ENCODE measurements at places on chromosomes 4 and X. TPM values are rescaled to one million over a fixed set of nuclear protein-coding genes. Genes with fewer than 3 reads are reported as not detected.

GRCh38 chr4:6873792-6874461, 35.7 kb upstream of the TBC1D14 start:
- DNase-seq, result peak; percentile 35

DNA sequence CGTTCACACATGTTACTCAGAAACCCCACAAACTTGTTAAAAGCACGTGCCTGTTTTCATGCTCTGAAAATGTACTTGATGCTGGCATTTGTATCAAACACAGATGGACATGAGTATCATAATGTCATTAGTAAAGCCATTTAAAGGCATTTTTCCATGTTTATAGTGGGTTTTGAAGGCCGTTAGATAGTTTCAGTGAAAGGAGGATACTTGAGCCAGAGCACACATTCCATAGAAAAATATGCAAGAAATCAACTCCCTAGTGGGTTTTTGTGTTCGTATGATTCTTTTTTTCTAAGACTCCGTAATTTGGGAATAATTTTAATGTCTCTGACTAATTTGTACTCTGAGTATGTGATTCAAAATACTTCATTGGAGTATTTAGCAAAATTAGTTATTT, 216.2 kb upstream of the BMP3 start:
- DNase-seq, result no peak

GRCh38 chr4:88911246-88912212, 145.5 kb downstream of the FAM13A start:
- no peak for DNase-seq

GRCh38 chrX:130120321-130120731, 10.0 kb upstream of the ELF4 start:
- no peak for DNase-seq

The GPR143 gene
- 1.3 TPM for polyA plus RNA-seq

DNA sequence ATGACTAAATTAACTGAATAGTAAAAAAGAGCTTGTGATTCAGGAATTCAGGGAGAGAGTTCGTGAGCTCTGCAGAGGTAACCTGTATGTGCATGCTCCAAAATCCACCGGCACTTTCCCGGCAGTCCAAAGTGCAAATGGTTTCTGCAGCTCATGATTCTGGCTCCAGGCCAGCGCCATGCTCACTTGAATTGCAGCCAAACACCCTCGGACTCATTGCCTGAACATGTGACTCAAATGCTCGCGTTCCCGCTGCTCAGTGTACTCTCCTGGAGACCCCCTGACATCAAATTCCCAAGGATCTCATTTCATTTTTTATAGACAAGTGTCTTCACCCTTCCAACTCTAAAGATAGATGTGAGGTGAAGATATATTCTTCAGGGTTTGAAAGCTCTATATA, 44.1 kb upstream of the SH3RF1 start:
- DNase-seq, result peak; percentile 94

GRCh38 chrX:40278340-40279090, 180.8 kb upstream of the BCOR start:
- peak; percentile 12 for DNase-seq

GRCh38 chr4:157502656-157503055, 282.1 kb downstream of the GRIA2 start:
- DNase-seq, result no peak

DNA sequence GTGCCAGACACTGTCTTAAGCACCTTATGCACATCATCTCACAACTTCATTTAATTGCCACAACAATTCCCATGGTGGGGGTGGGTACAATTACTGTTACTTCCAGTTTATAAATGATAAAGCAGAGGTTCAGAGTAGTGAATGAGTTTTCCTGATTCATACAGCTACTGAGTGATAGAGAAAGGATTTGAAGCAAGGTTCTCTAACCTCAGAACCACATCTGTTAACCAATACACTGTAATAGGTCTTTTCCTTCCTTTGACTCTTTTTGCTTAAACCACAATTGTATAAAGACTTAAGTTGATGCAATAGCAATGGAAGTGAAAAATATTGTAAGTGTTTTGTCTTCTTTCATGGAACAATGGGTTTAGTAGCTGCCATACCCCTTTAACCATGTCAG, 43.5 kb upstream of the PAK3 start:
- DNase-seq, result no peak

- DNase-seq, result no peak
These were observed 201.1 kb upstream of the BCOR start for GRCh38 chrX:40298572-40299479.

GRCh38 chrX:20461576-20461975, 194.9 kb upstream of the RPS6KA3 start:
- peak; percentile 5 for DNase-seq

DNA sequence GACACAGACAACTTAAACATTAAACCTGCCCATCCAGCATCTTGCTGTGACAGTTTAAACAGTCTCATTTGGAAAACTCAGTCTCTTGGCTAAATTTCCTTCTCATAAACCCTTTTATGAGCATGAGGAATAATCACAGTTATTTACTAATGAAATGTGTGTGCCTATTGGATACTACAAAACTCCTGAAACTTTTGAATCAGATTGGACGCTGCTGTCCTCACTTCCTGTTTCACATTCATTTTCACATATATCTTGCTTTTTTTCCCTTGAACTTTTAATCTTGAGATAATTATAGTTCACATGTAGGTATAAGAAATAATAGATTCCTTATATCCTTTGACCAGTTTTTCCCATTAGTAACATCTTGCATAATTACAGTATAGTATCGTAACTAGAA, 111.7 kb downstream of the CDKL5 start:
- no peak for DNase-seq

- peak; percentile 13 for DNase-seq
These were observed 95.2 kb upstream of the DKK2 start for GRCh38 chr4:107131295-107131694.

- DNase-seq, result peak; percentile 87
These were observed 162.4 kb upstream of the GPRIN3 start for GRCh38 chr4:89469930-89470375.

- no peak for DNase-seq
These were observed 190.7 kb downstream of the OR13H1 start for GRCh38 chrX:131734621-131735020.

GRCh38 chr4:151729731-151730559, 30.9 kb downstream of the GATB start:
- DNase-seq, result peak; percentile 97

- DNase-seq, result no peak
These were observed 10.1 kb downstream of the C4orf50 start for GRCh38 chr4:6008092-6008551.

The CNGA1 gene
- 0.50 TPM for polyA plus RNA-seq

The NR3C2 gene
- 0.04 TPM for polyA plus RNA-seq

- DNase-seq, result no peak
These were observed 20.1 kb upstream of the CD99 start for GRCh38 chrX:2670978-2671377.

- DNase-seq, result no peak
These were observed 195.8 kb downstream of the PDGFC start for GRCh38 chr4:156775813-156776212.

The CNKSR2 gene
- polyA plus RNA-seq, result 0.16 TPM

DNA sequence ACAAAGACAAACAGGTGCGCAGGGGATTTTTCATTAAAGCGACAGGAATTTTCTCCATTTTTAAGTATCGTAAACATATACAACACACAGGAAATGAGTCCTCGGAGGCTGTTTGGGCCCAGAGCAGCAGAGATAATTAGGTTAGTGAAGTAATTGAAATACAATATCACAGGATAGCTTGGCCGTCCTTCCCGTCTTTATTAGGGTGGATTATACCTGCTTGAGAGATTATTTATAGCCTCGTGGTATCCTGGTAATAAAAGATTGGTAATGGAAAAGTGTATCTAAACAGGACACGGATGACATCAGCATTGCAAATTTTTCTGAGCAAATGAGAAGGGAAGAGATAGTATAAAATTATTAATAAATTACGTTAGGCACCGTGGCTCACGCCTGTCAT, 68.2 kb downstream of the CRLF2 start:
- no peak for DNase-seq
